Stromal cell of bone marrow (primary cell): ENCODE measurements at places on chromosomes 13 and 19.

GRCh38 chr13:110835721-110836604 is 78.9 kb downstream of the ANKRD10 start:
- DNase-seq, result no peak

GRCh38 chr19:16822648-16823047 is 6.5 kb upstream of the SIN3B start:
- DNase-seq, result no peak

DNA sequence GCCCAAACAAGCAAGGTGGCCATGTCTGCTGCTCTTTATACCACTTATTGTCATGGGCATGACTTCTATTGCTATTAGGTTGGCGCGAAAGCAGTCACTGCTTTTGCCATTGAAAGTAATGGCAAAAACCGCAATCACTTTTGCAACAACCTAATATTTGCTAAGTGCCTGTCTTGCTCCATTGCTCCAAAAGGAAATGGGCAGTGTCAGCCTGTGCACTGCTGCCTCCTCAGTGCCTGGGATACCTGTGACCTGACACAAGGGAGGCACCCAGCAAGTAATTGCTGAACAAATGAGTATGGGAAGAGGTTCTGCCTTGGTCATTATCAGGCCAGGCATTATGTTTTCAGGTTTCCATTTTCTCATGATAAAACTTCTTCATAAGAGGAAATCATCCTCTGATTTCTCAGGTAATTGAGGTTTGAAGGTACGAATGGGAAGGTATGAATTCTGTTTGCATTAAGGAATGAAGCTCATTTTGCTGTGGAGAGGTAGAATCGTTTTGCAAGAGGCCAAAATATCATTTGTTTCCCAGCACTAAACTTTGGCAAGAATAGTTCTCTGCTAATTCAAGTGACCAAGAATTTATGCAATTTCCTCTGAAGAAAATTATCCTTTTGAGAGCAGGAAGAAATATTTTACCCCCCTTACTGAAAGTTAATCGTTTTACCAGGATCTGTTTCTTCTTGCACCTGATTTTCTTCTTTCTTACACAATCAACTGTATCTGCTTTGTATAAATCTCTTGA is 128.4 kb upstream of the SPRY2 start:
- no peak for DNase-seq

DNA sequence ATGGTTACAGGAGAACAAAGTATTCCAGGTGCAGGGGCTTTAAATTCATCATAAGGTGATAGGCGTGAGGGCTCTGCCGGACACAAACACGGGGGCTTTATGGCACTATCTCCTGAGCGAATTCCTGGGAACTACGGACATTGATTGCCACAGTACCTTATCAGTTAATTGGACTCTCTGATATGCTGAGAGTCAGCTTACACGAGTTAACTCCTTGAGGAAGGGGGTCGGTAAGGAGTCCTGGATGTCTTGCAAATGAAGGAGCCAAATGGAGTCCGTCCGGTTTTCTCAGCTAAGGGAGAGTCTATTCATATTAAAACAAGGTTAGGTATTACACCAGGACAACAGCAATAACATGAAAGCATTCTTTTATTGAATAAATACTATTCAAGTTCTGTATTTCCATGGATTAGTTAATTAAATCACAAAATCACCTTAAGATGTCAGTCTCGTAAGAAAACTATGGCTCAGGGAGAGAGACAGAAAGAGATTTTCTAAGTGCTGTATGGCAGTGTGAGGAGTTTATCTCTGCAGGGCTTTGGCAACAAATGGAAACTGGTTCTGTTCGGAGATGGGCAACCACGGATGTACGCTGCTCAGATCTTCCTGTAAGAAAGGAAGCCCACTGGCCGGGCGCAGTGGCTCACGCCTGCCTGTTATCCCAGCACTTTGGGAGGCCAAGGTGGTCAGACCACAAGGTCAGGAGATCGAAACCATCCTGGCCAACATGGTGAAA is 26.2 kb upstream of the HIF3A start:
- no peak for DNase-seq

DNA sequence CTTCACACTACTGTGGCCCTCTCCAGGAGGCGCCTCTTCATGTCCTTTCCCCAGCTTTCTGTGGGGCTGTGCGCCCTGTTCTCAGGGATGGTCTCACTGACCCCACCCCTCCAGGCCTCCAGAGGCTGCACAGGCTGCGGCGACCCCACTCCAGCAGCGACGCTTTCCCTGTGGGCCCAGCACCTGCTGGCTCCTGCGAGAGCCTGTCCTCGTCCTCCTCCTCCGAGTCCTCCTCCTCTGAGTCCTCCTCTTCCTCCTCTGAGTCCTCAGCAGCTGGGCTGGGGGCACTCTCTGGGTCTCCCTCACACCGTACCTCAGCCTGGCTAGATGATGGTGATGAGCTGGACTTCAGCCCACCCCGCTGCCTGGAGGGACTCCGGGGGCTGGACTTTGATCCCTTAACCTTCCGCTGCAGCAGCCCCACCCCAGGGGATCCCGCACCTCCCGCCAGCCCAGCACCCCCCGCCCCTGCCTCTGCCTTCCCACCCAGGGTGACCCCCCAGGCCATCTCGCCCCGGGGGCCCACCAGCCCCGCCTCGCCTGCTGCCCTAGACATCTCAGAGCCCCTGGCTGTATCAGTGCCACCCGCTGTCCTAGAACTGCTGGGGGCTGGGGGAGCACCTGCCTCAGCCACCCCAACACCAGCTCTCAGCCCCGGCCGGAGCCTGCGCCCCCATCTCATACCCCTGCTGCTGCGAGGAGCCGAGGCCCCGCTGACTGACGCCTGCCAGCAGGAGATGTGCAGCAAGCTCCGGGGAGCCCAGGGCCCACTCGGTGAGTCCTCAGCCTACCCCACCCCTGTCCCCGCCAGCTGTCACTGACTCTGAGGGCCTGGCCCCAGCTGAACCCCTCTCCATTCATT is 11.2 kb downstream of the ARHGAP33 start:
- DNase-seq, result no peak

GRCh38 chr19:38079926-38080380 is 144.1 kb downstream of the DPF1 start:
- peak; percentile 90 for DNase-seq

- no peak for DNase-seq
Observed at GRCh38 chr19:7326105-7326877, 22.4 kb upstream of the ARHGEF18 start.

GRCh38 chr19:21569494-21569865 is 64.1 kb downstream of the ZNF429 start:
- DNase-seq, result peak; percentile 7

- DNase-seq, result no peak
Observed at GRCh38 chr19:38538386-38538785, 79.4 kb downstream of the MAP4K1 start.

- DNase-seq, result no peak
Observed at GRCh38 chr13:90926459-90926858, 421.0 kb upstream of the MIR17HG start.

DNA sequence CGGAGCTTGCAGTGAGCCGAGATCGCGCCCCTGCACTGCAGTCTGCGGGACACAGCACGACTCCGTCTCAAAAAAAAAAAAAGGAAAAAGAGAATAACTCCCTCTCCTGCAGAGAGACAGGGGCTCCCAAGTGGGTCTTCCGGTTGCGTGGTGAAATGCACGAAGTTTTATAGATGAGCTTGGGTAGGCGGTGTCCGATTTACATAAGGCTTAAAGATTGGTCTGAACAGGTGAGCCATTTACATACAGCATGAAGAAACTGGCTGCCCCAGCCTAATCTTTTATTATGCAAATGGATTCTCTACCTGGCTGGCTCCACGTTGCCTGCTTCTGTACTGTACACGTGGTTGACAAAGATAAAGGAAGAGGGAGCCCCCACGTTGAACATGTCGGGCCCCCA is 19.5 kb downstream of the ADGRE2 start:
- no peak for DNase-seq

GRCh38 chr13:111049791-111050538 is 65.1 kb upstream of the ARHGEF7 start:
- DNase-seq, result no peak

DNA sequence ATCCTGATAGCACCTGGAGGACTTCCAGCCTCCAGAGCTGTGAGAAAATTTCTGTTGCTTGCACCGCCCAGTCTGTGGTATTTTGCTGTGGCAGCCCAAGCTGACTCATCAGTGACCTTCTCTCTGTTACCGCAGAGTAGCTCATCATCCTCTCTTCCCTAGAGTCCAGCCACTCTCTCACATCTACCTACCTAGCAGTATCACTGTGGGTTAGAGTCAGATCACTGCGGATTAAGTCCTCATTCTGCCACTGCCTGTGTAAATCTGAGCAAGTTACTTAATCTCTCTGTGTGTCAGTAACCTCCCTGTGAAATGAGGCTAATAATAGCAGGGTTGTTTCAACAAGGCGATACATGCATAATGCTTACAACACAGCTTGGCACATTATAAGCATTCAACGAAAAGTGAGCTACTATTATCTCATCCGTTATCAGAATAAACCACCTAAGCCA is 40.3 kb upstream of the USPL1 start:
- DNase-seq, result peak; percentile 79

DNA sequence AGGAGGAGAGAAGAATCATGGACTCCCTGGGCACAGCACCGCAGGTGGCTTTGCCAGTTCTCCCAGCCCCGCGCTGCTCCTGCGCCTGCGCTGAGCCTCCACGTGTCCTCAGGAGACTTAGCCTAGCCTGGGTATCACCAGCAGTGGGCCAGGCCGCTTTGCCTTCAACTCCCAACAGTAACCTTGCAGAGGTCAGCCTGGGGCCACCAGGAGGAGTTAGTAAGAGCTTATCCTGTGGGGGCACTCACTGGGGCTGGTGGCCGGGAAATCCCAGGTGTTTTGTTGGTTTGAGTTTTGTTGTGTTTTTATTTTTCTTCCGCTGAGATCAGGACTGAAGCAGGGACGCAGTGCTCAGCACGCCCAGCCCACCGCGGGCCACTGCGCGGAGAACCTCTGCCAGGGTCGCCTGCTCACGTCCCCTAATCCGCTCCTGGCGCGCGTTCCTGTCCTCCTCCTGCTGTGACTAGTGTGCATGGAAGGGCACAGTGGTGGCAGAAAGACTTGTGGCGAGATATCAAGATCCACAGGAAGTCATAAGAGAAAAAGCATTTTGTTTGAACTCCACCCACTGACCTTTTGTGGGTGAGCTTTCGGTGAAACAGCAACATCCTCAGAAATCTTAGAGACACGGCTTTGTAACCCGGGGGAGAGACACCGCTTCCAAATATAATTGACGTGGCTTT is 207.4 kb upstream of the RFC3 start:
- no peak for DNase-seq

DNA sequence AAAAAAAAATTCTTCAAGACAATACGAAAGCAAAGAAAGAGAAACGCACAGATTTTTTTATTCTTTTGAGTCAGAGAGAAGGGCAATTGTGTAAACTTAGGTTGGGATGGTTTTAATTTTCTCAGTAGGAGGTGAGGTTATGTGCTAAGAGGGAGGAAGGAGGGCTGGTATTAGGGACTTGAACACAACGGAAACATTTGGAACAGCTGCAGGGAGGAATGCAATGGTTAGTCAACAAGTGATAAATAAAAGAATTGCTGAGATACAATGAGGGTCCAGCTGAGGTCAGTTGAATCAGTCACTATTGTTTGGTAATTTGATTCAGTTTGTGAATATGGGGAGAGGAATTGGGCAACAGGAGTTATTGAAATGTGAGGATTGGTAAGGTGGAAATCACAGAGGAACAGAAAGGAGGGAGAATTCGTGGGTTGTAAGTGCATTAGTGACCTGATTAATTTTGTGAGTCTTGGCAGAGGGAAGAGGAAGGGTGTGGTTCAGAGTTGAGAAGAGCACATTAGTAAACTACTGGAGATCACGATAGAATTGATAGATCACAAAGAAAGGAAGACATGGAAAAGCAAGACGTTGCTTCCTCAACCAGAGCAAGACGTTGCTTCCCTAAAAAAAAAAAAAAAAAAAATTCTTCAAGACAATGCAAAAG is 499.5 kb upstream of the SPRY2 start:
- peak; percentile 23 for DNase-seq

DNA sequence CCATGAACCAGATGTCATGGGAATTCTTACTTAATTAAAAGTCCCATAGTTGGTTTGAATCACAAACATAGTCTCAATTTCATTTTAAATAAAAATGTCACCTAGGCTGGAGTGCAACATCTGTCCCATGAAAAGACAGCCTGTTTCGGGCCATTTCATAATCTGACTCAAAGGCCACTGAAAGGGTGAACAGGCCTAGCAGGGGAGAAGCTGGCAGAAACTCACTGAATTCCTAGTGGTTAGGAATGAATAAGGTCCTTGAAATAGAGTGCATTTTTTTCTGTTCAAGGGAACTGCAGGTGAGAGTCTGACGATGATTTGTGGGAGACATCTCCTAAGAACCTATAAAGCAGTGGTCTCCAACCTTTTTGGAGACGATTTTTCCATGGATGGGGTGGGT is 44.0 kb upstream of the PCCA start:
- DNase-seq, result no peak

- DNase-seq, result no peak
Observed at GRCh38 chr13:99027661-99028425, 50.0 kb upstream of the DOCK9 start.

DNA sequence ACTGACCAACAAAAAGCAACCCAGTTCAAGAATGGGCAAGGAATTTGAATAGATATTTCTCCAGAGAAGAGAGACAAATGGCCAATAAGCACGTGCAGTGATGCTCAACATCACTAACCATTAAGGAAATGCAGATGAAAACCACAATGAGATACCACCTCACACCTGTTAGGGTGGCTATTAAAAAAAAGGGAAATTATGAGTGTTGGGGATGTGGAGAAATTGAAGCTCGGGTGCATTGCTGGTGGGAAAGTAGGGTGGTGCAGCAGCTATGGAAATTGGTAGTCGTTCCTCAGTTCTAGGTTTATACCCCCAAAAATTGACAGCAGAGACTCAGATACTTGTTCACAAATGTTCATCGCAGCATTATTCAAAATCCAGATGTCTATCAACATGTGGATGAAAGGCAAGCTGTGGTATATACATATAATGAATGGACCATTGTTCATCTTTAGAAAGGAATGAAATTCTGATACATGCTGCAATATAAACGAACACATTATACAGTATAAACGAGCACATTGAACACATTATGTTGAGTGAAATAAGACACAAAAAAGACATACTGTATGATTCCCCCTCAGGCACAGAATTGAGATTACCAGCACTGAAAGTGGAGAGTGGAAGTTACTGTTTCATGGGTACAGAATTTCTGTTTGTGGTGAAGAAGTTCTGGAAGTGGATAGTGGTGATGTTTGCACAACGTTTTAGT is 927 bp downstream of the CHAMP1 start:
- no peak for DNase-seq

DNA sequence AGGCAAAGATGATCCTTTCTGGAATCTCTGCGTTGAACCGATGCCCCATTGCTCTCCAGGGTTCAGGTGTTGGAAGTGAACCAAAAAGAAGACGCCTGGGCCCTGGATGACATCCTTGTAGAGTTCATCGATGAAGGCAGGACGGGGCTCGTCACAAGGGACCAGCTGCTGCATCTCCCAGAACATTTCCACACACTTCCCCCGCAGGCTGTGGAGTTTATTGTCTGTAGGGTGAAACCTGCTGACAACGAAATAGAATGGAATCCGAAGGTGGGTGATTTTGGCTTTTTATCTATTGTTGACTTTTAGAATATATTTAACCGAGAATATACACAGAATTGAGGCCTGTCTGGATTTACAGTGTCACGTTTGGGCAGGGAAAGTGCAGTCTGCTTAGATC is 58.4 kb downstream of the SLC7A9 start:
- no peak for DNase-seq
